CD8-positive, alpha-beta T cell (primary cell): ENCODE measurements at places on chromosomes 1 and 21.

DNA sequence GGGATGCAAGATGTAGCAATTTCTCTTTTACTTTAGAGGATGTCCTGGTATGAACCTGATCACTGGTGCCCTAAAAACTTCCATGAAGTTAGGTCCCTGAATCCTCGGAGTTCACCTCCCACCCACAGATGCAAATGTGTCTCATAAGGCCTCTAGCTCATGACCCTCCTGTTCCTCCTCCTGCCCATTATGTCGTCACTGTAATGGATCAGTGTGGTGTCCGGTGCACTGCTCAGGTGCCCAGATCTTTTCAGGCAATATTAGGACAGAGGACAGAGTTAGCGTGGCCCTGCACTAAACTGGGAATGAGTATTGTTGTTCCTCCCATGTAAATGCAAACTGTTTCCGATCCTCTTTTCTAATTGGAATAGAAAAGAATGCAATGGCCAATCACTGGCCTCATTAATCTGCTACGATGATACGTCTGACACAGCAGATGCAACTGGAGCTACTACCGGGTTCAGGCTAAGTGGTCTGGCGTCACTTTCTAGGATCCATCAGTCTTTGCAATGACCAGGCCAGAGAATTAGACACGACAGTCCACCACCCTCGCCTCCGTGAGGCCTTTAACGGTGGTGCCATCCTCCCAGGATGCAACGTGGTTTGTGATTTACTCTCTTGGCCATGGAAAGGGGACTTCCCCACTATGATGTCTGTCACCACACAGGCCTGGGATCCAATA, 3.4 kb upstream of the COL6A2 start:
- no peak for DNase-seq

DNA sequence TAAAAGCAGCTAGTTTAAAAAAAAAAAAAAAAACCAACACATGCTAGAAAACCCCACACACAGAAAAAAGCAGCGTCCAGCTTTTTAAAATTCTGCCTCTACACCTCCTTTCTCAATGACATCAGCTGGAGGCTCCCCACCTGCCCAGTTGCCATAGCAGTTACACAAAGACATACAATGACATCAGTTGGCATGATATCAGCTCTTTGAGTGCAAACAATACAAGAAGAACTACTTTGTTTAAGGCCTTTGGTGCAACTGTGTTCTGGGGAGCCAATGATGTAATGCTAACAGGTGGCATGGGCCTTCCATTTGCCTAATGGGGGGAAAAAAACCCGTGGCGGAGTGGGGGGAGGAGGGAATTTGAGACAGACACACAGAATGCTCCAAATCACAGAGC, 32.9 kb downstream of the DUSP10 start:
- DNase-seq: peak; percentile 91

DNA sequence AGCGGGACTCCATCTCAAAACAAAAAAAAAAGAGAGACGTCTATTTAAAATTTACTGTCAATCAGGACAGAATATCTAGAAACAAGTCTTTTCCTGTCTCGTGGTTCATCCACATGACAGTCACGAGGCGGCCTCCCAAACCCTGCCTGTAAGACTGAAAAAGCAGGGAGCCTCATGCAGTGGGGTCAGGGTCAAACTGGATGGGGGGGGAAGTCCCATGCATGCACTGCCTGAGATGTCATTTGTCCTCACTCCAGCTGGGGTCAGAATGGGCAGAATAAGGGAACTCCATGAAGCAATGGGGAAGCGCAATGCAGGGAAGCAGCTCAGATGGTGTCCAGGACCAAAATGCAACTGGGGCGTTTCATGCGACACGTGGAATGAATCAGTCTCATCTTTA, 85.5 kb downstream of the PIK3CD start:
- DNase-seq: no peak

- DNase-seq: no peak
Observed at GRCh38 chr1:98839840-98840239, 164.8 kb downstream of the PLPPR5 start.

- no peak for DNase-seq
Observed at GRCh38 chr1:7535934-7536878, 234.9 kb upstream of the VAMP3 start.

- no peak for DNase-seq
Observed at GRCh38 chr1:246292571-246292970, 214.5 kb downstream of the SMYD3 start.

DNA sequence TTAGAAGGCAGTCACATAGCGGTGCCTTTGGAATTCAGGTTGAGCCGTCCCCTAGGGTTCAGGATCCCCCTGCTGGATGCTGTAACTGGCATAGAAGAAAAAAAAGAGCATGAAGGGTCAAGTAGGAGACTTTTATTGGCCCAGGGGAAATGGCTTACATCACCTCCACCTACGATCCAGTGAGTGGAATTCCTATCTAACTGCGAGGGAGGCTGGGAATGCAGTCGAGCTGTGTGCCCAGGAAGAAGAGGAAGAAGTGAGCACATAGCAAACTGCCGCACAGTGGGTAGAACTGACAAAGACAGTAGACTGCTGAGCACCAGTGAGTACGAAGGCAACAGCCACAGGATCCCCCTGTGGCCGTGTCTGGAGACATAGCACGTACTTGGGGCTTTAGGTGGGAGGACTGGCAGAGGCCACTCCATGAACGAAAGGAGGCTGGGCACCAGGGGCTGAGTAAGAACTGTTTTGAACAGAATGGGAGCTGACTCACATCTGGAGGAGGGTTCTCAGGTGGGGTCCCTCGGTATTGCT, 79.2 kb downstream of the RNF220 start:
- DNase-seq: no peak

DNA sequence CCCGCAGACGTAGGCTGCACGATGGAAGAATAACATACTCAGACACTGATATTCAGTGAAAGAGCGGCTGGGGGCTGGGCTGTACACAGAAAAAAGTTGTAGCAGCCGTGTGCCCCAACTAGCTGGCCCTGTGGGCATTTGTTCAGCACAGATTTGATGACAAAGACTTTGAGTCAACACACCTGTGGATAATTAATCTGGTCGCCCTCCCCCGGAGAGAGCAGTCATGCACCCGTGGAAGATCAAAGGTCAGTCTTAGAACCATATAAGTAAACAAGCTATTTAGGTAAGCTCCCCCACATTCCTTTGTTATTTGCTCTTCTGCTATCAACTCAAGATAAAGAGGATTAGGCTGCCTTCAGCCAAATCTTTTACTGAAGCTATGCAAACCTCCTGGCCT, 148.4 kb upstream of the HMCN1 start:
- DNase-seq: no peak

GRCh38 chr1:5901150-5901549, 91.1 kb downstream of the NPHP4 start:
- no peak for DNase-seq

GRCh38 chr1:32100359-32100758, 7.5 kb upstream of the KPNA6 start:
- no peak for DNase-seq

GRCh38 chr1:20899154-20899972, 112.3 kb upstream of the HP1BP3 start:
- DNase-seq: no peak

DNA sequence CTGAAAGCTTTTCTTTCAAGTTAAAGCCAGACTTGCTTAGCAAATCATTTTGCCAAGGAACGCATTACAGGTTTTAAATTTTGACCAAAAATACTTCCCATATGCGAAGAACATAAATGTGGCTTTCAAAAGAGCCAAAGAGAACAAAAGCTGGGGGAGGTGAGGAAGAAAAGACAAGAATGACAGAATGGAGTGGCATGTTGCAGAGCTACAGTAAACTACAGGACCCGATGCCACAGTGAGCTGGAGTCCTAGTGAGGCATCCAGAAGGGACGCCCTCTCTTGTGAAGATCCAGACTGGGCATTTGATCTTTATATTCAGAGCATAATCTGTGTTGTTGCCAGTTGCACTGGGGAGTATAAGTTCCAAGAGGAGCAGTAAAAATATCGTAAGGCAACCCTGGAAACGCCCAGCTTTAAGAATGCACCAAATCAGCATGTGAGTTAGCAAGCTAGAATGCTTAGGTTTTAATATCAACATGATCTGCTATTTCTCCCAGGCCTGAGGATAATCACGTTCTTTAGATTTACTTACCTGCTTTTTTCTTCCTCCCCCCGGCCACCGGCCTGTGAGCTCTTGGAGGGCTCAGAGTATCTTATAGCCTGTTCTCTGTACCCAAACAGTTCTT, 48.4 kb upstream of the HOOK1 start:
- DNase-seq: no peak

DNA sequence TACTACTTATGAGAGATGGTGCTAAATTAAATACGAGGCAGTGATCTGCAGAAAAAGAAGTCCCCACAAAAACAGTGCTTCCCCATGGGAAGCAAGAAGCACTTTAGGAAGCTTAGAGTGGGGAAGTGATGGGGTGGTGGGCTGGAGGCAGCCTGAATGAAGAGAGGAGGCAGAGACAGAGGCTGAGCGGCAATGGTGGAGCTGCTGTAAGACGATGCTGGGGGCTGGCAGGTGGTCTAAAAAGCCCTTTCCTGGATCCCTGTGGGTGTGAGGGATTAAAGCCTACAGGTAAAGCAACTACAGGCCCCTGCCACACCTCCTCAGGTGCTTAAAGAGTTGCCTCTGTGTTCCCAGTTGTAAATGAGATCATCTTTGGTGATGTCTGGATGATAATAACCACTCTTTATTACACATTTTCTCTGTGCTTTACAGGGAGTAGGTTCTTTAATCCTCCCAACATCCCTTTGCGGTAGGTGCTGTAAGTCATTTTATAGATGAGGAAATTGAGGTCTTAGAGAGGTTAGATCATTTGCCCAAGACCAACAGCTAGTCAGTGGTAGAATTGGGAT, 39.2 kb downstream of the CNN3 start:
- DNase-seq: no peak

DNA sequence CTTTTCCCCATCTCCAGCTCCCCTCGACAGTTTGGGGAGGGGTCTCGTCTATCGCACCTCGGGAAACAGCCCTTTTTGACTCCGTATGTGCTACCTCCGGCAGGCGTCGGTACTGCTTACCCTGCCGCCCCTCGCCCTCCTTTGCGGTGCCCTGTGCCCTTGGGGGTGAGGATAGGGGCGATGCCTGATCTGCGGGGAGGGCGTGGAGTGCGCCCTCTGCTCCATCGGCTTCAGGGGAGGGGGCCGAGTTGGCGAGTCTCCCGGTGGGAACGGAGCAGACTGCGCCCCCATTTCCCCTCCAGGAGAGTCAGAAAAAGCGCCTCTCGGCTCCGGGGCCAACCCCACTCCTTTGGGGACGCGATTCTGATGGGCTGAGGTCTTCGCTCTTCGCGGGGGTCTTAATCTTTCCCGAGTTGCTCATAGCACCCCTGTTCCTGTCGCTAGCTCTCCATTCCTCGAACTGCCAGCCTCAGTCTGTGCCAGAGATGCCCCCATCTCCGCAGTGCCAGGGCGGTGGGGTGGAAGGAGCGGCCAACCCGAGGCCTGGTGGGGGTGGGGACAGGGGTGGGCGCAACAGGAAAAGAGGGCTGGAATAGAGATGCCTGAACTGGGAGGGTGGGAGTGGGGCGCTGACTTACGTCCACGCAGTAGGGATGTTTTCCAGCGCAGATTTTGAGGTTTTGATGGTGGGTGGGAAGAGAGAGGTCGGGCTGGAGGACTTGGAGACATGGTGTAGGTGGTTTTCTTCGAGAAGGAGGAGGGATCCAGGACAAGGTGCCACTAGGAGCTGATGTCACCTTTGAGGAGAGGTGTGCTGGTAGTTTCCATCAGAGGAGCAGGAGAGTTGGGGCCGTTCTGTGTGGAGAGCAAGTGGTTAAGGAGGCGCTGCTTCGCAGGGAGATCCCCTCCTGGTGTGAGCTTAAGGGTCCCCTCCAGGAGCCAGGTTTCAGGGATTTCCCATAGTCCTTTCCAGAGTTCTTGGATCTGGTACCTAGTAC, 674 bp downstream of the PPFIA4 start:
- DNase-seq: no peak

DNA sequence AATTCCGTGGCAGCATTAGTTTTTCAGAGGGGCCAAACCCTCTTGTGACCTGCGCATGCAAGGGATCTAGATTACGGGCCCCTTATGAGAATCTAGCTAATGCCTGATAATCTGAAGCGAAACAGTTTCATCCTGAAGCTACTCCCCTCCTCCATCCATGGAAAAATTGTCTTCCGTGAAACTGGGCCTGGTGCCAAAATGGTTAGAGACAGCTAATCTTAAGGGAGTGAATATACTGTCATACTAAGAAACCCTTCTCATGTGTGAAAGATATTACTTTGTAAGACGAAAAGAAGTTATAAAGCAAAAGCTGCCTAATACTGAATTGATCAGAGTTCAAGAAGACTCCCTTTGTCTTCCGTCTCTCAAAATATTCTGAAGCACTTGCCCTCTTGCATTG, 166.3 kb downstream of the DUSP10 start:
- DNase-seq: no peak

- DNase-seq: no peak
Observed at GRCh38 chr21:37358397-37358796, 8.2 kb upstream of the DYRK1A start.

- DNase-seq: peak; percentile 70
Observed at GRCh38 chr1:11838349-11839272, 9.0 kb downstream of the NPPA start.

DNA sequence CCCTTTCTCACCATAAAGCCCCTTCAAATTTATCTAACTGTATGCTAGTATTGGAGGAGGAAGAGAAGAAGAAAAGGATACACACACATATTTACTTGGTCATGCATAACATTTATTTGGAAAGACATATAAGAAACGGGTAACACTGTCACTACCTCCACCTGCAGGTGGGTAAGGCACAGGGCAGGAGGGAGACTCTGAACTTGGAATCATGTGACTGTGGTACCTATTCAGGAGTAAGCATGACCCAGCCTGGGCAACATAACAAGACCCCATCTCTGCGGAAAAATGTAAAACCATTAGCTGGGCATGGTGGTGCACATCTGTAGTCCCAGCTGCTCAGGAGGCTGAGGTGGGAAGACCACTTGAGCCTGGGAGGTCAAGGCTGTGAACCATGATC, 1.4 kb upstream of the PADI6 start:
- no peak for DNase-seq

GRCh38 chr21:7917729-7918128, 2603.7 kb upstream of the TPTE start:
- DNase-seq: no peak

GRCh38 chr1:247119600-247120407, 15.6 kb upstream of the ZNF669 start:
- DNase-seq: no peak

DNA sequence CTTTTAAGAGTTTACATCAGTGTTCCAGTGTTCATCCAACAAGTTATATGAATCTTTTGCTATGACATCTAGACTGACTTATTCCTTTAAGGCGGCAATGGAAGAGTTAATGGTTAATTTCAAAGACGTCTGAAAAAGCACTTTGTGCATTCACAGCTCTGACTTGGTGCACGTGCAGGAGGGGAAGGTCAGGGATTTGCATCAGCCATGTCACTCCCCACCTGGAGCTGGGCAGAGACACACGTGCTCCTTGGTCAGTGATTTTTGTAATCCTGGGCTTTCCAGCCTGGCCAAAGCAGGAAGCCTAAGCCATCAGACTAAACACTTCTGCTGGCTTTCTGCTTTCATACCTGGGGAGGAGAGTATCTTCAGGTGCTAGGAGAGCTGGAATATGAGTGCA, 96.3 kb downstream of the ST3GAL3 start:
- no peak for DNase-seq

- no peak for DNase-seq
Observed at GRCh38 chr21:41630249-41630648, 122.3 kb upstream of the TMPRSS2 start.
